ENCODE measurements at places on chromosomes 4 and X.
A peak's percentile ranks its signal among the peaks of the same experiment; 100 is the strongest.

DNA sequence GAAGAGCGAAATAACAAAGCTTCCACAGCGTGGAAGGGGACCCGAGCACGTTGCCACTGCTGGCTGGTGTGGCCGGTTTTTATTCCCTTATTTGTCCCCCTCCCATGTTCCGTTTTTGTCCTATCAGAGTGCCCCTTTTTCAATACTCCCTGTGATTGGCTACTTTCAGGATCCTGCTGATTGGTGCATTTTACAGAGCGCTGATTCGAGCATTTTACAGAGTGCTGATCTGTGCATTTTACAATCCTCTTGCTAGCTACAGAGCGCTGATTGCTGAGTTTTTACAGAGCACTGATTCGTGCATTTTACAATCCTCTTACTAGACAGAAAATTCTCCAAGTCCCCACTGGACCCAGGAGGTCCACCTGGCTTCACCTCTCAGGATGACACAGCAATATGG, 250.9 kb upstream of the EPHA5 start:
- DNase-seq, result no peak

DNA sequence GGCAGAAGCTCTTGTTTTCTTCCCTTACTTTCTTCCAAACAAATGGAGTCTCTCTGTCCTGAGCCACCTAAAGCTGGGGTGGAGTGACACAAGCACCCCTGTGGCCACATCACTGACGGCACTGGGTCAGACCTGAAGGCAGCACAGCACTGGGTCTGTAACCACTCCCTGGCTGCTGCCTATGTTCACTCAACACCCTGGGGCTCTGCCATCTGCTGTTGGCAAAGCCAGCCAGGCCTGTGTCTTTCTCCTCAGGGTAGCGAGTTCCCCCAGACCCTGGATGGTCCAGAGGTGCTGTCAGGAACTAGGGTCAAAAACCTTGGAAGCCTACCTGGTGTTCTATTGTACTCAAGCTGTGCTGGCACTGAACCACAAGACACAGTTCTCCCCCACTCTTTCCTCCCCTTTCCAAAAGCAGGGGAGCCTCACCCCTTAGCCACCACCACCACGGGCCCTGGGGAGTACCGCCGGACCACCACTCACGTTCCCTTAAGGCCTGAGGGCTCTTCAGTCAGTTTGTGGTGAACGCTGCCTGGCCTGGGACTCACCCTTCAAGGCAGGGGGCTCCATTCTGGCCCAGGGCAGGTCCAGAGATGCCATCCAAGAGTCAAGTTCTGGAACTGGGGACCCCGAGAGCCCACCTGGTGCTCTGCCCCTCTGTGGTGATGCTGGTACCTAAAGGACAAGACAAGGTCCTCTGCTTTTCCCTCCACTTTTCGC, 31.5 kb downstream of the TMEM271 start:
- no peak for DNase-seq

DNA sequence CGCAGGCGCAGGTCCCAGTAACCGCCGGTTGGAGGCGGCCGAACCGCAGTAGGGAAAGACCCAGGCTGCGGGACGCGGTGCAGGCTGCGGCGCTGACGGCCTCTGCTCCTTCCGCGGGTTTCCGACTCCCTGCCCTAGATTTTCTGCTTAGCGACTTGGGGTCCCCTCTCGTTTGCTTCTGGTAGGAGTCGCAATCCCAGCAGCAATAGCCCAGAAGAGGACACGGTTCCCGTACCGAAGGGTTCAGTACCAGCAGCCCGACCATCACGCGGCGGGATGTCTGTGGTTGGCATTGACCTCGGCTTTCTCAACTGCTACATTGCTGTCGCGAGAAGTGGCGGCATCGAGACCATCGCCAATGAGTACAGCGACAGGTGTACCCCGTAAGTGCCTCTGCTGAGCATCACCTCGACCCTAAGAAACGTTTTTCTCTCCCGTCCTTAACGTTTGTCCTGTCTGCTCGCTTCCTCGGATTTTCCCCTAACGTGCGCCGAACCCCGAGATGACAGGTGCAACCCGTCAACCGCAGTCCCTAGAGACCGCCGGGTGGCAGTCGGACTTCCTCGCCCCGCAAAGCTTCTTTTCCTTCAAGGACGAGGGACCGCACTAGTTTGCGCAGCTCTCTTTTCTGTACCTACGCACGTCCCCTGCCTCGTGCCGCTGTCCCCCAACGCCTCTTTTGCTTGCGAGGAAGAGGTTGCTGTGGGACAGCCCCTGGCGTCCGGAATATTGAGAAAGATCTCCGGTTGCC, at the start of gene HSPA4L:
TSS of gene HSPA4L (plus strand) at position 48 of the 751 bp plus-strand sequence. CDS start at position 277, 229 bp downstream.
- DNase-seq, result peak; percentile 10

DNA sequence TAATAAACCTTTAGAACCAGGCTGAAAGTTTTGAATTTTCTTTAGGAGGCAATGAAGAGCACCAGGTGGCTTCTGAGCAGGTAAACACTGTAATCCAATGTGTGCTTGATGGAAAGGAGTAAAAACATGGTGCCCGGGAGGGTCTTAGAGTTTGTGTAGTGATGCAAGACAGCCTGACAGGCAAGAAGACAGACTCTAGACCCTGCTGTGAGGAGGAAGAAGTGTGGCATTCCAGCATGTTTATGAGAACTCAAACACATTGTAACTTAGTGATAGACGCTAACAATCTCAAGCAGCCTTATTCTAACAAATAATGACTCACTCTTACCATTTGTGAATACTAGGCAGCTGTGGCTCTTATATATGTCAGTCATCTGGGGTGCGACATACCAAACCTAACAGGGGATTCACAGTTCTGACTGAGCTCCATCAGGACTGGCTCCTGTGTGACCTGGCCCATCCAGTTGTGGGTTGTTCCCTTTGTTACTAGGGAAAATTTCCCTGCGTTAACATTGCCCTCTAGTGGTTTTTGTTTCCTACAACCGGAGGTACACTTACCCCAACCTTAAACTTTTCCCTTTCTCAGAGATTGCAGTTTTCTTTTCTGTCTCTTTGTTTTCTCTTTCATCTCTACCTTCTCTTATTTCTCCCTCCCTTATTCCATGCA, 53.8 kb downstream of the VSIG4 start:
- DNase-seq, result peak; percentile 30

DNA sequence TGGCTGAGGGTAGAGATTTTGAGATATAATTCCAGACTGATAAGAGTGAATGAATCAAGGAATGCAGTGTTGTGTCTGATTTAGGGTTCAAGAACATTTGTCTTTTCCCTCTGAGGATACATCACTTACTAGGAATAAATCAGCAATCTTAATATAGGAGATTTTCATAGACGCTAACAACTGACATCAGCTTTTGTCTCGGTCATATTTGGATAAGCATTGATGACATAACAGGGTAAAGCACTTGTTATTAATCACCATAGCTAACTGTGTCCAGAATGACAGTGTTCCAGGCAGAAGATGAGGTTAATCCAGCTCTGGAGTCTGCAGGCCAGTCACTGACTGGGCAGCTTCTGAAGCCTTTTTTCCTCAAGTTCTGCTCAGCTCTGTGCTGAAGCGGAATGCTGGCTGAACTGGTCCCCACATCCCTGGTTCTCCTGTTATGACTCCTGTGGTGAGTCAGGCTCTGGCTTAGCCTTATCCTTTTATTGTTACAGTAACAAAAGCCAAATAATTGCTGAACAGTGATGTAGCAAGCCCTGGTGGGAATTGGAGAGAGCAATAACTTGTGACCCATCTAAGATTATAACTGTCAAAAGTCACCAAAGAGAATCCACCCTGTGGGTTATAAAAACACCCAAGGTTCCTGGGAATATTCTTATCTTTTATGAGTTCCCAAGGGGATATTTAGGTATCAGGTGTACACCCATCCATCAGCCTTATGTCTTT, 41.8 kb downstream of the FNIP2 start:
- DNase-seq, result peak; percentile 96

DNA sequence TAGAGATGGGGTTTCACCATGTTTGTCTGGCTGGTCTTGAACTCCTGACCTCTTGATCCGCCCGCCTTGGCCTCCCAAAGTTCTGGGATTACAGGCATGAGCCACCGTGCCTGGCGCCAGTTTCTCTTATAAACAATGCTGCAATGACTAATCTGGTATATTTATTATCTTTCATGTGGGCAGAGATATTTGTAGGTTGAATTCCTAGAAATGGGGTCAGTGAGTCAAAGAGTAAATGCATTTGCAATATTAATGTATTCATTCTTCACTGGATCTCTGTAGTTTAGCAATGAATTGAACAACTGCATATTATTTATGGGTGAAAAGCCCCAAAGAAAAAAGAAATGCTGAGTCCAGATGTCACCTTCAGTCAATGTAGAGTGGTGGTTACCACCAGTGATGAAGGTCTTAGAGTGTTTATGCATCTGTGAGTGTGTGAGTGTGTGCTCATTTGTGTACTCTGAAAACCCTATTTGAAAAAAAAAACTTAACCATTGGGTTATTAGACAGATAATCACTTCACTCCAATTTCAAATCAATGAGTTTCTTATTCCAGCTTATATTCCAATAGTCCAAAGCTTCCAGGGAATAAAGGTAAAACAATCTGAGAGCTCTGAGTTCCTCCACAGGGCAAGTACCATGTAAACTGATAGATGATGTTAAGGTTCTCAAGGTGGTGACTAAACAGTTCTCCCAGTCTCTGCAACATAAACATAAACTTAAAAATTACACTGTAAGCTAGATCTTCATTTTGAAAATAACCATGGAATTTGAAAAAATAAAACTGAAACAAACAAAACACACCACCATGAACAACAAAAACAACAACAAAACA, 22.6 kb upstream of the CD38 start:
- DNase-seq, result peak; percentile 42

Data from fibroblast of skin of right biceps (primary cell).